ENCODE measurements at places on chromosomes 1 and 21. TPM values are rescaled to one million over a fixed set of nuclear protein-coding genes. Genes with fewer than 3 reads are reported as not detected.

The GPX7 gene
- not detected for total RNA-seq

The AJAP1 gene
- total RNA-seq: not detected

The MPZ gene
- total RNA-seq: 0.43 TPM

The ICOSLG gene
- 2.9 TPM for total RNA-seq

The RUNX3 gene
- total RNA-seq: 5.7 TPM

The PDC gene
- not detected for total RNA-seq

The FLG2 gene
- not detected for total RNA-seq

The CELA2B gene
- total RNA-seq: not detected

The GCSAML gene
- total RNA-seq: not detected

The DAB1 gene
- not detected for total RNA-seq

The OR13G1 gene
- total RNA-seq: not detected

The IL6R gene
- 27.2 TPM for total RNA-seq

The HTR6 gene
- total RNA-seq: 0.15 TPM

The TMEM201 gene
- total RNA-seq: 14.6 TPM

The PIGM gene
- total RNA-seq: 3.8 TPM

The ADAR gene
- 73.5 TPM for total RNA-seq

The GLIS1 gene
- 0.05 TPM for total RNA-seq

The HSPA6 gene
- total RNA-seq: 8.3 TPM

The PTGS2 gene
- 7.2 TPM for total RNA-seq

The OR10J4 gene
- not detected for total RNA-seq

The FCGR1A gene
- not detected for total RNA-seq

The SPRR2D gene
- not detected for total RNA-seq

The LEFTY2 gene
- total RNA-seq: 0.08 TPM

The CAMK2N1 gene
- 49.0 TPM for total RNA-seq

The COL11A1 gene
- 1.6 TPM for total RNA-seq

The GORAB gene
- 6.4 TPM for total RNA-seq

The C4BPA gene
- 0.52 TPM for total RNA-seq

The RHOU gene
- total RNA-seq: 9.5 TPM

The CFH gene
- 5.3 TPM for total RNA-seq

The SFN gene
- 710 TPM for total RNA-seq

The C1QB gene
- total RNA-seq: not detected

The HAX1 gene
- 95.0 TPM for total RNA-seq

The CASQ2 gene
- total RNA-seq: not detected

The KDF1 gene
- total RNA-seq: not detected

The RASAL2 gene
- total RNA-seq: 17.1 TPM

The CLCA1 gene
- not detected for total RNA-seq

The FHAD1 gene
- 0.64 TPM for total RNA-seq

The UQCRH gene
- total RNA-seq: 553 TPM

The CYP4A11 gene
- total RNA-seq: not detected

The FAM72D gene
- total RNA-seq: 6.9 TPM

The PAQR6 gene
- total RNA-seq: 5.1 TPM

All from A549 treated with Mapracorat at 1 μM for 4 hours (cell line).